ENCODE measurements at places on chromosomes 5 and 9. TPM values are rescaled to one million over a fixed set of nuclear protein-coding genes. Genes with fewer than 3 reads are reported as not detected.

AGXT2 gene
- not detected for total RNA-seq

NR5A1 gene
- not detected for total RNA-seq

- H3K27ac ChIP-seq: peak overlapping the region; percentile 99
- peaks cover 30% of the 10 kb centered on the region for H3K4me1 ChIP-seq
Observed at GRCh38 chr9:118609355-118610044, 759.7 kb downstream of the BRINP1 start.

DNA sequence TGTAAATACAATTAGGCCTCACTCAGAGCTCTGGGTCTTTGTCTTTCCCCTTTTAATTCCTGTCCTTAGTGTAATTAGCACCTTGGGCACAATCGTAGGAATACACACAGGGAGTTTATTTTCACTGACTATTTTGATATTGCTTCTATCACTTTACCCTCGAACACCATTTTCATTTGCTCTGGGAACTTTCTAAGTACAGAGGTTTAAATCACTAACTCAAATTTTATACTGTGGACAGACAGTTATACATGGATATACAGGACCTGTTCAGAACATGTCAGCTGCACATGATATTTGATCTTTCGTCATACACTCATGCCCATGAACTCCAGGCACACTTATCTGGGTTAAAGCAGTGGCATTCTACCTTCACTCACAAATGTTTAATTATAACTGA is 217.8 kb upstream of the TMEM161B start:
- H3K27me3 ChIP-seq: no peaks in the 10 kb centered on the region
- no peaks in the 10 kb centered on the region for H3K36me3 ChIP-seq
- H3K4me1 ChIP-seq: no peaks in the 10 kb centered on the region

GRCh38 chr9:34437006-34437925 is 21.1 kb downstream of the FAM219A start:
- H3K27ac ChIP-seq: no peak overlapping the region
- no peaks in the 10 kb centered on the region for H3K27me3 ChIP-seq
- H3K4me3 ChIP-seq: no peak overlapping the region
- DNase-seq: peak; percentile 36
- H3K36me3 ChIP-seq: 0 out of 2 replicates have a peak, but pooled peaks cover 5% of the 10 kb centered on the region

GRCh38 chr9:134331186-134332025 is 5.2 kb downstream of the RXRA start:
- no peak overlapping the region for H3K27ac ChIP-seq
- no peaks in the 10 kb centered on the region for H3K27me3 ChIP-seq
- DNase-seq: no peak
- H3K4me3 ChIP-seq: no peak overlapping the region
- H3K4me1 ChIP-seq: peaks cover 47% of the 10 kb centered on the region

- peaks cover 10% of the 10 kb centered on the region for H3K27me3 ChIP-seq
- no peaks in the 10 kb centered on the region for H3K4me1 ChIP-seq
- no peak overlapping the region for H3K27ac ChIP-seq
- H3K36me3 ChIP-seq: no peaks in the 10 kb centered on the region
- no peak for DNase-seq
Observed at GRCh38 chr5:136098176-136098575, 34.5 kb upstream of the SMAD5 start.

- peaks cover 26% of the 10 kb centered on the region for H3K4me1 ChIP-seq
- H3K27me3 ChIP-seq: peaks cover 7% of the 10 kb centered on the region
- H3K27ac ChIP-seq: no peak overlapping the region
- no peak for DNase-seq
- H3K4me3 ChIP-seq: no peak overlapping the region
- no peaks in the 10 kb centered on the region for H3K36me3 ChIP-seq
Observed at GRCh38 chr9:91036356-91036755, 234.7 kb downstream of the SYK start.

GRCh38 chr9:37938121-37938891 is 34.4 kb upstream of the SLC25A51 start:
- peaks cover 8% of the 10 kb centered on the region for H3K36me3 ChIP-seq
- peaks cover 11% of the 10 kb centered on the region for H3K27me3 ChIP-seq
- DNase-seq: peak; percentile 82
- H3K4me3 ChIP-seq: peak overlapping the region; percentile 76
